ENCODE measurements at places on chromosomes 1 and 21.

- peak; percentile 81 for DNase-seq
Observed at GRCh38 chr1:234214129-234214910, 158.9 kb upstream of the COA6 start.

DNA sequence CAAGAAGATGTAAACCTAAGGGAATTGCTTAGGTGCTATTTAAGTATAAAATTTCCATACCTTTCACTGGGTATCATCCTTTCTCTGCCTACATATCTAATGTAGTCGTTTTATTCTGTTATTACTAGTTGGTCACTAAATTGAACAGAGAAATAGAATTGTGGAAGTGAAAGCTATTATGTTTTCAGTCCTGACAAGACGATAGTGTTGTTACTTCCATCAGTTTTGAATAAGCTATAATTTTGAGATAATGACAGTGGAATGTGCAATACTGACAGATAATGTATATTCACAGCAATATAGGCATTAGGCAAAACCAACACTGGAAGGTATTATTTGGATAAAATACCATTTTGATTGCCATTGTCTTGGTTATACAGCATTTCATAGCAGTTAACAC is 181.8 kb downstream of the ADGRL2 start:
- no peak for DNase-seq

DNA sequence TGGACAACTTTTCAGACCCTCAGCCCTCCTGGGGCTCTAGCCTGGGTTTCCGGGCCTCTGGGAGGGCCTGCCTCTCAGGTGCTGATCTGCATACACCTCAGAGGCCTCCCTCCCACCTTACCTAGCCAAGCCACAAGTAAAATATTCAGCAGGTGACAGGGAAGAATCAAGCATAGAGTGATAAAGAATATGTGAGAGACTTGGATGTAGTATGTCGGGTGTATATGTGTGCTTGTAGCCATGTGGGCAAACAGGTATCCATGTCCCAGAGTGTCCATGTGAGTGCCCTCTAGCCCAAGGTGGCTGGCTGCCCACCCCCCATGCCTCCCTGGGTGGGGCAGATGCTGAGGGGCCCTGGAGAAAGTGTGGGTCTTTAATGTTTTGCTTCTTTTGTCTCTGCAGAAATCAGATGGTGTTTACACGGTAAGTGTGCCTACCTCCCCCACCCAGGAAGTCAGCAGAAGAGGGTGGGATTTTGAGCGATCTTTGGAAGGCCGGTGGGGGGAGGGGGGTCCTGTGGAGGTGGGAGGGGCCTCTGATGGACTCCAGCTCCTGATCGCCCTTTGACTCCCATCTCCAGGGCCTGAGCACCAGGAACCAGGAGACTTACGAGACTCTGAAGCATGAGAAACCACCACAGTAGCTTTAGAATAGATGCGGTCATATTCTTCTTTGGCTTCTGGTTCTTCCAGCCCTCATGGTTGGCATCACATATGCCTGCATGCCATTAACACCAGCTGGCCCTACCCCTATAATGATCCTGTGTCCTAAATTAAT is 3.4 kb downstream of the FCER1G start:
- no peak for DNase-seq

- no peak for DNase-seq
Observed at GRCh38 chr1:28157894-28158293, 18.6 kb downstream of the PTAFR start.

- no peak for DNase-seq
Observed at GRCh38 chr1:43370564-43370963, 2.8 kb upstream of the ELOVL1 start.

DNA sequence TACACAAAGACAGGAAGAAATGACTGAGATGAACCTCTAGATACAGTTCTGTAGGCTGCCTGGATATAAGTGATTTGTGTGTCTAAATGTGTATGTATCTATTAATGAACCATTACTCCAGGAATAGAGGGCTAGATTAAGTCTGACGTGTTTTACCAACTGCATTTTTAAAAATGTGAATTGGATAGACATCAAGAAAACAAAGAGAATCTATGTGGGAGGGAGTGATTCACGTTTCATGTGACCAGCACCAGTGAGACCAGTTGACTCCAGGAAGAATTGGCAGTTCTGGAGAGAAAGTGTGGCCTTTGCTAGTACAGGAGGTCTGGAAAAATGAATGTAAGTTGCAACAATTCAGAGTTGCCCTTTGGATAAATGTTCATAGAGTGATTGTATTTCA is 53.4 kb upstream of the RGS21 start:
- DNase-seq = no peak

DNA sequence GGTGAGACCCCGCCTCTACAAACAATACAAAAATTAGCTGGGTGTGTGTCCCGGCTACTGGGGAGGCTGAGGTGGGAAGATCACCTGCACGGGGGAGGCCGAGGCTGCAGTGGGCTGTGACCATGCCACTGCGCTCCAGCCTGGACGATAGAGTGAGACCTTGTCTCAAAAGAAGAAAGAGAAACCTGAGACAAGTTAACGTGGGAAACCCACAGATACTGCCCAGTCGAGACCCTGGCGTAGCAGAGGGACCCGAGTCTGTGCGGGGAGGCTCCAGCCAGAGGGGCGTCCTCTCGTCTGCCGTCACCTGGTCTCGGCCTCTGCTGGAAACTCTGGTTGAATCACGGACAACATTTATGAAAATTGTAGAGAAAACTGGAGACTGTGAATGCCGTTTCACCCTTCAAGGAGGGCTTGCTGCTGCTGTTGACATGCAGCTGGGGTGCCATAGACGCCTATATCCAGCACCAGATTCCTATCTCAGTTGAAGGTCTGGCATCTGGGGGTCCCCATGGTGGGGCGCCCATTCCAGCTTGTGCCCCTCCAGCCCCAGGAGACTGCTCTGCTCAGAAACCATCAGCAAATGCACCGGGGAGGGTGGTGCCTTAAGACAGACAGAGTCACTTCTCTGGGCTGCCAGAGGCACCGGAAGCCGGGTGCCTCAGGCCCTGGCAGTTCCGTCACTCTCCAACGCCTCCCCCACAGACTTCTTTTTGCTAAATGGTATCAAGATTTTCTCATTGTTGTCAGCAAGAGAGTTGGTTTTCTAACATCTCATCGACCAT is 13.6 kb upstream of the CDK11B start:
- DNase-seq = no peak

- no peak for DNase-seq
Observed at GRCh38 chr1:209732725-209733124, 23.1 kb upstream of the TRAF3IP3 start.

DNA sequence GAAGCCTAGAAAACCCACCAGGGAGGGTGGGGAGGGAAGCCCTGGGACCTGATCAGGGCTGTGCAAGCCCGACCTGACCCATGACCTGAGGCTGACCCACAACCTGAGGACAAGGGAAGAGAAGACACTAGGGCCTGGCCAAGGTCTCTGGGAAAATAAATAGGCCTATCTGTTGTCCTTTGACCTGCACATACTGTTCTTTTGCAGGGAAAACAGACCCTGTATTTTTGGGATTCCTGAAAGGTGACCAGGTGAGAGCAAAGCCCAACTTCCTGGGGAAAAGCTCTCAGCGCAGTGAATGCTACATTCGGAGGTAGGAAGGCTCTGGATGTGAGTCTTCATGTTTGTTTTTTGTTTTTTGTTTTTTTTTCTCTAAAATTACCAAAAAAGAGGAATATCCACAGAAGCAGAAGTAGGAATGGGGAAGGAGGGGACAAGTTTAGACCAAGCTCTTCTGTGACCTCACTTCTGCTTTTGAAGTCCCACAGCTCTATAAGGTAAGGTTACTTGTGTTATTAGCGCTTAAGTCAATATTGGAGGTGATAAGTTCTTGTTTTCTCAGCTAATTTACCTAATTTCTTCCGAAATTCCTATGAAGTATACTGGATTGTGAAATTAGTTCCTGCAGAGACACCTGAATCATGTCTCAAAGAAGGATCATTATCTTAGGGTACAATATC is 26.2 kb upstream of the LYST start:
- no peak for DNase-seq

- no peak for DNase-seq
Observed at GRCh38 chr1:18037651-18038050, 69.9 kb upstream of the IGSF21 start.

DNA sequence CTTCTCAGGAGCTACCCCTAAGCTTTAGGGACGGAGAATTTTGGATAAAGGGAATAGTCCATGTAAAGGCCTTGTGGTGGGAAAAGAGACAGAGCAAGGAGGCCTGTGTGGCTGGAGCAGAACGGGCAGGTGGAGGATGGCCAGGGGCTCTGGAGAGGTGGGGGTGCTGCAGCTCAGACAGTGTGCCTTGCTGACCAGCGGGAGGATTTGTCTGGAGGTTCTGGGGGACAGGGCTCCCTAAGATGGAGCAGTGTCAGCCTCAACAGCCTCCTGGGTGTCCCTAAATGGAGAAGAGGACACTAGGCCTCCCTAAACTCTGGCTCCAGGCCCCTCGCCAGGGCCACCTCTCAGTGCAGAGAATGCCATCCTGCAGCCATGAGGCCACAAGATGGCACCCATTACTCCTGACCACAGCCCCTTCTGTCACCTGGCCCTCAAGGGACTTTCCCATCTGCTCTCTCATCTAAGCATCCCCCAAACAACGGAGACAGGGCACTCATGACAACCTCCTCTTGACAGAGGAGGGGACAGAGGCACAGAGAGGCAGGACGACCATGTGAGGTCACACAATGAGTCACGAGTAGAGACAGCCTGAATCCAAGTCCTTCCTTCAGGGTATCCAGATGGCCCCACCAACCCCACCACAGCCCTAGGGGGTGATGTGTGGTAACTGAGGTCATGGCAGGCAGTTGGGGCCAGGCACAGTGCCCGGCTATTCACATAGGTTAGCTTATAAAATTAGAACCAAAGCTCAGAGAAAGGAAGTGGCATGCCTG is 94.7 kb downstream of the DMRTB1 start:
- DNase-seq = no peak

DNA sequence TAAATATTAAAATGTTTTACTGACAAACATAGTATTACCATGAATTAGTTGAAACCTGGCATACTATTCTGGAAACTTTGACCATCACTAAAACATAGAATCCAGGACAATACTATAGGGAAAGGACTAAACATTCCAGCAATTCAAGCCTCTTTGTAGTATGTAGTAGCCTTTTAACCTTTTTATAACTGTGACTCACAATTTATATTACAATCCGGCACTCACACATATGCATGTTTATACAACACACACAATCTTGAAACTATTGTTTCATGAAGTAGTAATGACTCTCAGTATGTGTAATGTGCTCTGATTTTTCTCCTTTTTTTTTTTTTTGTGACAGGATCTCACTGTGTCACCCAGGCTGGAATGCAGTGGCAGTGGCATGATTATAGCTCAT is 64.3 kb downstream of the ANKRD13C start:
- DNase-seq = no peak

DNA sequence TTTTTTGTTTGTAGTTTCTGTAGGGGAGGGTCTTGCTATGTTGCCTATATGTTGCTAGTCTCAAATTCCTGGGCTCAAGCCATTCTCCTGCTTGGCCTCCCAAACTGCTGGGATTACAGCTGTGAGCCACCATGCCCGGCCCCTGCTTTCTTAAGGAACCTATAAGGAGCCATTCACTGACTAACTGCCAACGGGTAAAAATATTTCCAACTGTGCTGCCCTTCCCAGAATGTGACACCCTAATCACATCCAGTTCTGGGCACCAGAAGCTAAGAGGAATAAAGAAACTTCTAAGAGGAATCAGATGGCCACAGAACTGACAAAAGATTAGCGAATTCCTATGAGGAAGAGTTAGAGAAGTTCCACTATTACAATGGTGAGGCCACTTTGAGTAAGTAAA is 6.4 kb downstream of the SYPL2 start:
- DNase-seq = no peak

GRCh38 chr1:18319099-18319498 is 161.6 kb upstream of the KLHDC7A start:
- no peak for DNase-seq

DNA sequence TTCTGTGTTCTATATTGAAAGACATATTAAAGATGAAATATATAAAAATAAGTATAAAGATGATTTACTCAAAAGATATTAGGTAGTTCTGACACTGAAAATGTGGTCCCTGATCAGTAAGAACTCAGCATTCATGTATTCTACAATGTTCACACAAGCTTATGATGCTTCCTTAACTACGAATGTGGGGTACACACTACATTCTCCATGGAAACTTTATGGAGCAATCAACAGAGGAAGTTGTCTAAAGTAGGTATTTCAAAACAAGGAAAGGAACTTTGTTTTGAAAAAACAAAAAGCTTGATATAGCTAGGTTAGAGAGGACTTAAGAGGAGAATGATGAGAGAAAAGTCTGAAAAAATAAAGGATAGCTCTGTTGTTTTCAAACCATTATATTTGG is 119.7 kb upstream of the RGS18 start:
- DNase-seq = no peak

Data from H1 (cell line).